ENCODE measurements at places on chromosomes 2 and 18.
A peak's percentile ranks its signal among the peaks of the same experiment; 100 is the strongest.

- DNase-seq = peak; percentile 98
Observed at GRCh38 chr18:54776282-54776977, 51.8 kb upstream of the RAB27B start.

DNA sequence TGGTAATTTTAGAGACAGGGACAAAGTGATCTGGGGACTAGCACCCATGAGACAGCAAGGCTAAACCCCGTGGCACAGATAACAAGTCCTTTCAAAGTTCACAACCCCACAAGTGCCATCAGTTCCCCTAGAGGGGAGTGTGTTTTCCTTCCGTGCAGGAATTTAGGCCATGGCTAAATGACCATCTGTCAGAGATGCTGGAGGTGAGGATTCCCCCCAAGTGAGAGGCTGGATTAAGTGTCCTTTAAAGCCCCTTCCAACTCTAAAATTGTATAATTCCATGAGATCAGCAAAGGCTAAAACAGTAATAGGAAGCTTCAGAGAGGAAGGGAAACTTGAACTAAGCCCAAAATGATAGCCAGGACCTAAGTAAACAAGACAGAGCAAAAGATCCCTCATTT, 8.7 kb downstream of the FEZ2 start:
- DNase-seq = peak; percentile 32

DNA sequence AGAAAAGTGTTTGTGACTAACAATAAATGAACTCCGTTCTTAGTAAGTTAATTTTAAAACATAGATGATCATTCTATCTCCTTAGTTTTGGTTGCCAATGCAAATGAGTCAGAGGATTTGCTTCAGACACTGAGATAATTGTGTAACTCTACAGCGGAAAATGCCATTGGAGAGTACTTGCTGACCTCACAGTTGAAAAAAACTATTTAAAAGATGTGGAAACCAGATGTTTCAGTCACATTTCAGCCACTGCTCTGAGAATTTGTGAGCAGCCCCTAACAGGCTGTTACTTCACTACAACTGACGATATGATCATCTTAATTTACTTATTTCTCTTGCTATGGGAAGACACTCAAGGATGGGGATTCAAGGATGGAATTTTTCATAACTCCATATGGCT, at the start of gene TNFAIP6:
TSS of gene TNFAIP6 (plus strand) at position 234 of the 400 bp plus-strand sequence. CDS start at position 309, 75 bp downstream.
- peak; percentile 91 for DNase-seq

DNA sequence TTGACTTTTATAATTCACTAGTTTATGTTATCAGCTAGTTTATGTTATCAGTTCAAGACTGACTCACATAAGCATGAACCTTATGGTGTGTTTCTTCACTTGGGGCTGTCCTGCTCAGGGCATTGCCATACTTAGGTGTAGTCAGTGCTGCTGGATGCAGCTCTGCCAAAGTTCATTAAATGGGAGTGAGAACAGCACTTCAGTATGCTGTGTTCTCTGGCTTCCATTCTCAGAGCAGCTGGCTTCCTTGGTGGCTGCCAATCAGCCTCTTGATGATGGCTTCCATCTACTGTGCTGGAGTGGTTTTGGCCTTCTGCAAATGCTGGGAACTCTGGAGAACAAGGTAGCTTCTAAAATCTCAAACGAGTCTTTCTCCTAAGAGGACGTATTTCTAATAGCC, 170.7 kb downstream of the TDRD15 start:
- no peak for DNase-seq

- DNase-seq = no peak
Observed at GRCh38 chr2:2101924-2102323, 229.2 kb downstream of the MYT1L start.

DNA sequence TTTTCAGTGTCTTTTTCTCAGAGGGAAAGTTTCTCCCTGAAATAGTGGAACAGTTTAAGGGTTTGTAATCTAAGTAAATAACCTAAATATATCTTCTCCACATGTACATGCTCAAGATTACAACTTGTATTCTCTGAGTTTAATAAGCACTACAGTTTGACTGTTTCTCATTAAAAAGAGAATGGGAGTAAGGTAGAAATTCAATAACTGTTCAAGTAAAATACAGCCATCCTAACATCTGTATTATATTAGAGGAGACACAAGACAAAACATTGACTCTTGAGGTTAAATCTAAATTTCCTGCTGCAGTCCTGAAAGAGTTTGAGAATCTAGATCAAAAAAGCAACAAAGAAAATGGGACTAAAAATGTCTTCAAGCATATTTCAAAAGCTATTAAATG, 73.0 kb upstream of the ZNF397 start:
- no peak for DNase-seq

GRCh38 chr2:177568390-177568789, 175.8 kb downstream of the AGPS start:
- DNase-seq = no peak

DNA sequence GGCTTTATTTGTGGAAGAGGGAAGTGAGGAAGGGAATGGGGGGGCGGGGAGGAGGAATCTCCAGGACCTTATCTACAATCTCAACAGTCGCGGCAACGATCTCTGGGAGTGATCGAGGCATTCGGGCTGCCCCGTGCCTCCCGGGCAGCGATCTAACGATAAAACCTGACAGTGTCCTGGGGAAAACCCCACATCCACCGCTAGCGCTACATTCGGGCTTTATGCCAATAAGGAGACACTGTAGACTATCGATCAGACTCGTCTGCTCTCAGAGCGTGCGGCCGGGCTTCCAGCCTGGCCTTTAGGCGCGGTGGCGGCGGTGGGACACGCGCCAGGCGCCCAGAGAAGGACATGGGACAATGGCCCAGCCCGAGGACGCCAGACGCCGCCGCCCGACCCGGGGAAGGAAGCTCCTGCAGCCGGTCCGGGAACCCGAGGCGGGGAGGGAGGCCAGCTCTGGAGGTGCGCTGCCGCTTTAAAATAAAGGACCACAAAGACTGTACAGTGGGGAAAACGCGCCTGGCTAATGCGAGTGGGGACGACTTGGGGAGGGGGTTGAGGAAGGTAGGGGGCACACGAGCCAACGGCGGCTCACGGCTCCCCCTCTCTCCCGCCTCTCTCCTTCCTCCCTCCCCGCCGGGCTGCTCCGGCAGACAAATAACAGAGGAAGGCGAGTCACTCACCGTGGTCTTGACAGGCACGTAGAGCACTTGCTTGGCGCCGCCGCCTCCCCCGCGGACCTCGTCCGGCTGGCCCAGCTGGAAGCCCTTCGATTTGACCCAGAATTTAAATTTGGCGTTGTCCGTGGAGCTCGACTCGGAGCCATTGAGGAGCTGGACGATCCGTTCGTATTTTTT, 2.2 kb downstream of the NOL4 start:
- no peak for DNase-seq

DNA sequence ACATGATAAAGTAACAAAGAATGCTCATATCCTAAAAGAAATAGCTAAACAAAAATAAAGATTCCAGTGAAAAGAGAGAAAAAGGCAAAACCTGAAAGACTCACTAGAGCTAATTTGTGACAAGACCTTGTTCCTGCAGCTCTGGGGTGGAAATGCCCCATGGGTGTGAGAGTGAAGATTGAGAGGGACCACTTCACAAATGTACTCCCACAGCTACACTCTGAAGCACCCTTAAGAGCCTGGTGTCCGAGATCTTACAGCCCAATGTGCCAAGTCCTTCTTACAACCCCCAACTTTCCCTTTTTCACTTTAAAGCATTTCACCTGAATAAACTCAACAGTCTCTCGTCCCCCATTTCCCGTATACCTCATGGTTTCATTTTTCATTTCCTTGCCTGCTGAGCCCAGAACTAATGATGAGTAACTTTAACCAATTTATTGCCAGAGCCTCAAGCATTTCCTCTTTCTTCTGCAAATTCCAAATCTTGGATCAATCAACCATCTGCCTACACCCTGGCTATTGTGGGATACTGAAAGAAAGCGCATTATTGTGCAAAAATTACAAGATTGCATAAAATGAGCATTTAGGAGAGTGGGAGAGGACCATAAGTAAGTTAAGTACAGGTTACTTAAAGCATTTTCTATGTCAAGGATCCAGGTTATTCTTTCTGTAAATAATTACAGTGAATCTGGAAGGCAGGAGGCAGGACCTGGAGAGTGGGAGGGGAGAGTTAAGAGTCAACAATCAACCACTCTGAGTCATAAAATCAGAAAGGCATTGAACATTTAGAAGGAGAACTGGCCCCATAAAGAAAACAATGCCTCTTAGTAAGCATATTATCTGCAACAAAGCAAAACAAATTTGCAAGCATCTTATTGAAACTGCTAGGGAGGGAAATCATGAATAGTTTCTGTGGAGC, 804.4 kb upstream of the CELF4 start:
- DNase-seq = no peak

DNA sequence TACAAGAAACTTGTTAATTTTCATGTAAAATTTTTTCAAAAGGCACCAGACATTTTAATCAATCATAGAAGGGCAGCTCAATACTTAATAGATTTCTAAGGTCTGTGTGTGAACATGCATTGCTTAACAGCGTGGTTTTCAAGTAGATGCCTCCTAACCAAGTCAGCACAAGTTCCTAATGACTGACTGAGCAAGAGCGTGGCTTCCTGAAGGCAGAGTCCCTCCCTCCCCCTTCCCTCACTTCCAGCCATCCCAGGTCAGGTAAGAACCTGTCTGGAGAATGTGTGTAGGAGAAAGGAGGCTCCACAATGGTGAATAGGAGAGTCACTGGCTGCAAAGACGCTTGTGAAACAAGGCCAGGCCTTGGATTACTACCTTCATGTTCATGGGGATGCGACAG, 33.5 kb upstream of the DAPL1 start:
- DNase-seq = peak; percentile 56

- DNase-seq = no peak
Observed at GRCh38 chr2:86636842-86637241, 13.2 kb upstream of the RNF103 start.

GRCh38 chr2:110804915-110805314, 72.5 kb downstream of the ACOXL start:
- DNase-seq = no peak

GRCh38 chr2:127887776-127888130, 2.0 kb upstream of the AMMECR1L start:
- no peak for DNase-seq

GRCh38 chr18:47654988-47655387, 275.5 kb downstream of the SMAD2 start:
- DNase-seq = no peak

- DNase-seq = peak; percentile 35
Observed at GRCh38 chr18:10299643-10300042, 154.8 kb upstream of the APCDD1 start.

DNA sequence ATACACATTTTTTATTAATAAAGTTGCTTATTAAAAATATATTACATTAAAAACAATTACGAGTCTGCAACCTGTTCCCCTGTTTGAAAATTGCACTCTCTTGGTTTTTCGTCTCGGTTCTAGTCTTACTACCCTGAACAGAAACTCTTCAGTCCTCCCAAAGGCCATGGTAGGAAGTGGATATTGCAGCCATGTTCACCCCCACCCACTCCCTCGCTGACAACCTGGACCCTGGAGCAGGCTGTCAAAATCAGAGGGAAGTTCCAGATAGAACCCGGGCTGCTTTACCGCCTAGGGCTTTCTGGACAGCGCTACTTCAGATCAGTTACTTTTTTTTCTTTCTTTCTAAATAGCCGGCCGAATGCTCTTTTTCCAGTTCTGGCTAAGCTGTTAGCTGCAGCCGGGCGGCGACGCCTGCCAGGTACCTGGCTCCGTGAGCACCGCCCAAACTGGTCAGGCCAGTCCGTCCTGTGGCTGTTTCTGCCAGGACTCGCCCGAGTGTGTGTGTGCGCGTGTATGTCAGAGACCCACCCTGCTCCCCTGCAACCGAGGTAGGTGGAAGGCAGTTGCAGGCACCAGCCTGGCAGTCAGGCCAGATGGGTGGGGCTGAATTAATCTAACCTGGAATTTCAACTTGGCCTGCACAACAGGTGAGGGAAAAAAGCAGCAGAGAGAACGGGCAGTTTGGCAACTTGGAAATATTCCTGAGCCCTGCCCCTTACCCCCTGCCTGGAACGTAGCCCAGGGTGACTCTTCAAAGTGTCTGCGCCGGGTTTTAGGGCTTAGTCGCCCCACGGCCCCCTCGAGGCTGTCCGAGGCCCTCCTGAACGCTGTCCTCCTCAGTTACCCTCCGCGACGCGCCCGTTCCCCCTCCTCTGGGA, 1.1 kb upstream of the TET3 start:
- peak; percentile 31 for DNase-seq

DNA sequence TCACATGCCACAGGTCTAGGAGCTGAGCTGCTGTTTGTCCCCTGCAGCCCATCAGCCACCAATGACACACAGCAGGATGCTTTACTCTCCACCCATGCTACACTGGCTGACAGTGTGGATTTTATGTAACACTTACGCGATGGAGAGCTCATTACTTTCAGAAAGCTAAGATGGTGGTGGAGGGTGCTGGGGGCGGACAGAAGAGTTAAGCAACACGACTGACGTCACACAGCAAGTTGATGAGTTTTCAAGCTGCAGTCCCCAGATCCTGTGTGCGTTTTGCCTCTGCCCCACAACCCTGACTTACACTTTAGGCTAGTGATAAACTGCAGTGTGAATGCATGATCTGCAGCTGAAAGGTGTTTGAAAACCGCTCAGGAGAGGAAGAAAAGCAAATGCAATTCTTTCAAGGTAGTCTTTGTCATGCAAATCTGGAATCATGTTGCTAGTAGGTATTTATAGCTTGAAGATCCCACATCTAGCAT, 42.4 kb downstream of the MRPS5 start:
- no peak for DNase-seq

DNA sequence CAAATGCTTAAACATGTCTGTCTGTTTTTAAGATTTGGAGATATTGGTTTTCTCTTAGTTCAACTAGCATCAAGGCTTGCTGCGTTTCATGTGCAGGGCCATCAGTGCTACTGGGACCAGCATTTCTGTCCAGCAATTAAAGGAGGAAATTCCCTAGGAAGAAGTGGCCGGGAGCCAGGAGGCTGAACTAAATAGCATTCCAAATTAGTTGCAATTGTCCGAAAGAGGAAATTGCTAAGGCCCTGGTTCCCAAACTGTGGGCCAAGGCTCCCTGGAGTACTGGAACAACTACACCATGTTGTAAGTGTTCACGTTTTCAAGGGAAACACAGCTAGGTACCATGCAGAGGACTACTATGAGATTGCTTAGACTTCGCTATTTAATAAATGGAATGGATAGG, 257.9 kb downstream of the PTPRM start:
- DNase-seq = no peak

DNA sequence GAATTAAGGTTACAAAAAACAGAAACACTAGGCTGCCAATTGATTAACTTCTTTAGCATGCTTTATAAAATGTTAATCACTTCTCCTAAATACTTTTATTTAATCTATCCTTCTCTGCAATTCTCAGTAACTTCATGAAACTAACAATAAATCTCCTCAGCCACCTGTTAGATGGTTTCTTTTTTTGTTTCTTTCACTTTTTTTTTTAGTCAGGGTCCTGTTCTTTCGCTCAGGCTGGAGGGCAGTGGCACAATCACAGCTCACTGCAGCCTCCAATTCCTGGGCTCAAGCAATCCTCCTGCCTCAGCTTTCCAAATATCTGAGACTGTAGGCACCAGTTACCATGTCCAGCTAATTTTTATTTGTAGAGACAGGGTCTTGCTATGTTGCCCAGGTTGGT, 213.4 kb upstream of the STK17B start:
- DNase-seq = no peak

- no peak for DNase-seq
Observed at GRCh38 chr18:26003356-26003755, 87.1 kb downstream of the SS18 start.

- no peak for DNase-seq
Observed at GRCh38 chr2:138112536-138112935, 148.3 kb downstream of the HNMT start.

GRCh38 chr2:6959751-6960150, 42.5 kb downstream of the RNF144A start:
- no peak for DNase-seq

Measured in MV-4-11 (cell line).